Activated naive CD4-positive, alpha-beta T cell treated with anti-CD3 and anti-CD28 coated beads, Interleukin-2, amount 10 ng/mL, durations not matched to agents 7 days and 5 days (primary cell): ENCODE measurements at places on chromosomes 5 and 9.

DNA sequence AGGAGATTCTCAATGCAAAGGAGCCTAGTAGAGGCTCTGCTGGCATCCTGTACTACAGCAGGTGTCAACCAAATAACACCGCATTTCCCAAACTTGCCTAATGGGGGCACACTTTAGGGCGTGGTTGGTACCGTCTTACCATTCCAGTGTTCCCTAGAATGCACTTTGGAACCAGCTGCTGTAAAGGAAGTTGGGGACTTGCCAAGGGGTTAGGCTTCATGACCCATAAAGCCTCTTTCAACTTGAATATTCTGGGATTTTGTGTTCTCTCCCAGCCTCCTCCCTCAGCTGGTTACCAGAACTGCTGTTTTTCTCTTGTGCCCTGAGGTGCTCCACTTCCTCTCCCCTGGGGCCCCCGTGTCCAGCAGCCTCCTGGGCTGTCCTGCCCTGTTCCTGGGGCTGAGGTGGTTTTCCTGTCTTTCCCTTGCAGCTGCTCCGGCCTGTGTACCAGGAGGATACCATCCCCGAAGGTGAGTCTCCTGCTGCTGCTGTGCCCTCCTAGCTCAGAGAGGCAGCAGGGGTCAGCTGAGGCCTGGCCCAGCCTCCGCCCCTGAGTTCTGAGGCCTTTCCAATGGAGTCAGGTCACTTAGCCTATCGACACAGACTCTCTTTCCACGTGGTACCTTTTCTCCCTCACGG, 44.7 kb downstream of the RGS3 start:
- H3K27ac ChIP-seq: no peak overlapping the region
- peaks cover 35% of the 10 kb centered on the region for H3K4me1 ChIP-seq
- peaks cover 8% of the 10 kb centered on the region for H3K27me3 ChIP-seq
- DNase-seq: no peak
- H3K4me3 ChIP-seq: no peak overlapping the region

DNA sequence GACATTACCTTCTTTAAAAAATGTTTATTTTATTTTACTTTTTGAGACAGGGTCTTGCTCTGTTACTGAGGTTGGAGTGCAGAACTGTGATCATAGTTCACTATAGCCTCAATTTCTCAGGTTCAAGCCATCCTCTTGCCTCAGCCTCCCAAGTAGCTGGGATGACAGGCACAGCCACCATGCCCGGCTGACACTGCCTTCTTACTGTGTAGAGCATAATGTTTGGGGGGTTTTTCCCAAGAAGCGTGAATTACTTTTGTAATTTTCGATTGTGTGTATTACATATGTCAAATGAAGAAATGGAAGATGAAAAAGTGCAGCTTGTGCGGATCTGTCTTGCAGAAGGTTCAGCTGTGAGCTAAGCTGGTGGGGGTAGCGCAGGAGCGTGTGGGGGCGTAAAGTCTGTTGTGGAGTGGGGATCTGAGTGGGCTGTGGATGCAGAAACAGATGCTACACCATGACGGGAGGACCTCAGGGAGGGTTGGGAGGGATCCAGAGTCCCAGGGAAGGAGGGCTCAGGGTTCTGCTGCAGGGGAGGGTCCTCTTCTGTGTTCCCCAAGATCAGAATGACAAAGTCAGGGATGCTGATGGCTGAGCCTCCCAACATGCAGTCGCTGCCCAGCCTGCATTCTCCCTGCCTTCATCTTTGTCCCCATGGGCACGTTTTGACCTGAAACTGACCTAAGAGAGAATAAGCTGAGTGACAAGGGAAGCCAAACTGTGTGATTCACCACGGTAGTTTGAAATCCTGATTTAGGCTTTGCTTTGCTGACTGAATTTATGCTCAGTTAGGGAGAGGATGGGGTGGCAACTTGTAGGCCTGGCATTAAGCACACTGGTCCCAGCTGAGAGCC, 6.8 kb upstream of the ANKRD33B start:
- no peak overlapping the region for H3K27ac ChIP-seq
- H3K4me1 ChIP-seq: peaks cover 17% of the 10 kb centered on the region
- peaks cover 88% of the 10 kb centered on the region for H3K27me3 ChIP-seq
- no peak overlapping the region for H3K4me3 ChIP-seq
- DNase-seq: no peak
- no peaks in the 10 kb centered on the region for H3K36me3 ChIP-seq

GRCh38 chr5:33894566-33894965, 2.8 kb upstream of the ADAMTS12 start:
- H3K4me1 ChIP-seq: peaks cover 3% of the 10 kb centered on the region
- no peak overlapping the region for H3K4me3 ChIP-seq
- no peak for DNase-seq
- H3K27ac ChIP-seq: no peak overlapping the region

- H3K36me3 ChIP-seq: no peaks in the 10 kb centered on the region
- no peak for DNase-seq
- peaks cover 14% of the 10 kb centered on the region for H3K4me1 ChIP-seq
- H3K4me3 ChIP-seq: no peak overlapping the region
- H3K27me3 ChIP-seq: peaks cover 6% of the 10 kb centered on the region
Observed at GRCh38 chr5:59790776-59791475, 102.6 kb downstream of the PDE4D start.

- peak overlapping the region; percentile 98 for H3K27ac ChIP-seq
- H3K4me3 ChIP-seq: peak overlapping the region; percentile 75
- H3K4me1 ChIP-seq: peaks cover 44% of the 10 kb centered on the region
- no peaks in the 10 kb centered on the region for H3K27me3 ChIP-seq
Observed at GRCh38 chr5:143405063-143405848, 1.8 kb upstream of the NR3C1 start.

- no peaks in the 10 kb centered on the region for H3K4me1 ChIP-seq
- no peak overlapping the region for H3K4me3 ChIP-seq
Observed at GRCh38 chr5:131084436-131084835, 80.6 kb downstream of the HINT1 start.

DNA sequence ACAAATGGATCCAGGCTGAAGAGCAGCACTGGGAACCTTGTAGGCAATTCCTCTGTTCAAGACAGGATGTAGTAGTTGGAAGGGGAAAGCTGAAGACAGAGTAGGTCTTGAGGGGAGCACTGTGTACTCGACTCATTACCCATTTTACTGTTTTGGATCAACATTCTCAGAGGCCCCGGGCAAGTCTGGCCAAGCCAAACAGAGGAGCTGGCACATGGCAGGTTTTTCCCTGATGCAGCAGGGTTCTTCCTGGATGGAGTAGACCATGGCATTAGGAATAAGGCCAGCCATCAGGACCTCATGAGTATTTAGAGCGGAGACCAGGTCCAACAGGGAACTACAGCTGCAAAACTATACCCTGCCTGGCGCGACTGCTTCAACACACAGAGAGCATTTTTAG, 4.4 kb downstream of the SVEP1 start:
- no peaks in the 10 kb centered on the region for H3K36me3 ChIP-seq
- no peak overlapping the region for H3K4me3 ChIP-seq
- H3K27ac ChIP-seq: no peak overlapping the region
- H3K4me1 ChIP-seq: no peaks in the 10 kb centered on the region
- no peak for DNase-seq

DNA sequence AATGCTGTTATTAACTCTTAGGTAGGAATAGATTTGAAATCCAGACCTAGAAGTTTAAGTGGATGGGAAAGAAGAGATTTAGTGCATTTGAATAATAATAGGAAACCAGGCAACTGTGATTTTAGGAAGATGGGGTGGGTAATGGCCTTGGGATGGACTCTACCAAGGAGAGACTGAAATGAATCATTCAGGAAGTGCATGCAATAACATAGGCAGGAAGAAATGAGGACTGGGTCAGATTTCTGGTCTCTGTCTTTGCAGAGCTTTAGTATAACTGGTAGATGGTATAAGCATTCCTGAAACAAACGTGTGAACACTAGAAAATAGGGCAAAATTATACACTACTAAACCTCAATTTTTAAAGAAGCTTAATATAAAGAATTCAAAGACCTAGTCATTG, 274.4 kb upstream of the CLINT1 start:
- no peaks in the 10 kb centered on the region for H3K4me1 ChIP-seq
- H3K36me3 ChIP-seq: no peaks in the 10 kb centered on the region
- DNase-seq: no peak
- no peak overlapping the region for H3K27ac ChIP-seq
- no peaks in the 10 kb centered on the region for H3K27me3 ChIP-seq
- H3K4me3 ChIP-seq: no peak overlapping the region

- peak overlapping the region; percentile 75 for H3K4me3 ChIP-seq
- DNase-seq: no peak
- H3K27ac ChIP-seq: peak overlapping the region; percentile 50
- no peaks in the 10 kb centered on the region for H3K36me3 ChIP-seq
- H3K4me1 ChIP-seq: peaks cover 30% of the 10 kb centered on the region
Observed at GRCh38 chr5:88667496-88668201, 215.3 kb downstream of the MEF2C start.

DNA sequence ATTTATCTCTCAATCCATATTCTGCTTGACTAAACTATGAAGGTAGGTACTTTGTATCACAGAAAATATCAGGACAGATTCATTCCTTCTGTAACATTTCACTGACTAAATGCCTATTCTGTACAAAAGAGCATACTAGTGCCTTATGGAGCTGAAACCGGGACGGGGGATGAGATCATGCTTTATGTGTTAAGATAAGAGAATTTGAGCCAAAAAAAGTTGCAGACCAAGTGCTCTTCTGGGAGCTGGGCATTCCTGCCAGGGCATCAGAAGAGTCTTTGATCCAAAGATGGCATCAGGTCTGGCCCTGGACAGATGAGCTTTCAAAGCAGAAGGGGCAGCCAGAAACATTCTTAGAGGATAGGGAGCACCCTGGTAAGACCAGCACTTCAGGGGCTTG, 27.5 kb upstream of the GLIPR2 start:
- H3K4me1 ChIP-seq: no peaks in the 10 kb centered on the region
- H3K27ac ChIP-seq: no peak overlapping the region
- H3K27me3 ChIP-seq: no peaks in the 10 kb centered on the region

DNA sequence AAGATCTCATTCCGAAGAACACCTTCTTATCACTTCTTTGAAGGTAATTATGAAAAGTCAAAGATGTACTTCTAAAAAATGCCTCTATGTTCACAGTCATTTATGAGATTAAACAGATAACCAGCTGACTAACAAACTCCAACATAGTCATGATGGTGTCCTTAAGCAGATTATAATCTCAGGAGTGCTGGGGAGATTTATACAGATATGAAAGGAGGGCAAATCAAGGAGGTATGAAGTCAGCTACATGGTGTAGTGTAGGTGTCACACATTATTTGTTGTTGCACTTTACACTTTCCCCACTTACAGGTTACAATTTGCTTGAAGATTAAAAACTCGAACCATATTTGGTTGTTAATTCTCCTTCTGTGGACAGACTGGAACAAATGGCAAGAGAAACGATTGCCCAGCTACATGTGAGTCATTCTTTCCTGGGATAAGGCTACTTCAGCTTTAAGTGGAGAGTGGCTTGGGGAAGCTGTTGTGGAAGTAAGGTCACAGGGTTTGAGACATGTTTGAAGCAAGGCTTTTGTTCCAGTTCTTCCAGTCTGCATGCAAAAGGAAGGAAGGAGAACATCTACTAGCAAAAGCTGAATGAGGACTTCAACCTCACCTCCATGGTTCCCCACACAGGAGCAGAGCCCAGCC, 320.1 kb downstream of the ADGRV1 start:
- peaks cover 14% of the 10 kb centered on the region for H3K27me3 ChIP-seq
- no peak overlapping the region for H3K4me3 ChIP-seq
- no peak for DNase-seq
- peaks cover 4% of the 10 kb centered on the region for H3K4me1 ChIP-seq
- H3K36me3 ChIP-seq: no peaks in the 10 kb centered on the region

GRCh38 chr5:149665416-149666175, 64.5 kb upstream of the PPARGC1B start:
- peaks cover 4% of the 10 kb centered on the region for H3K27me3 ChIP-seq
- no peak for DNase-seq
- no peak overlapping the region for H3K4me3 ChIP-seq
- H3K4me1 ChIP-seq: no peaks in the 10 kb centered on the region

DNA sequence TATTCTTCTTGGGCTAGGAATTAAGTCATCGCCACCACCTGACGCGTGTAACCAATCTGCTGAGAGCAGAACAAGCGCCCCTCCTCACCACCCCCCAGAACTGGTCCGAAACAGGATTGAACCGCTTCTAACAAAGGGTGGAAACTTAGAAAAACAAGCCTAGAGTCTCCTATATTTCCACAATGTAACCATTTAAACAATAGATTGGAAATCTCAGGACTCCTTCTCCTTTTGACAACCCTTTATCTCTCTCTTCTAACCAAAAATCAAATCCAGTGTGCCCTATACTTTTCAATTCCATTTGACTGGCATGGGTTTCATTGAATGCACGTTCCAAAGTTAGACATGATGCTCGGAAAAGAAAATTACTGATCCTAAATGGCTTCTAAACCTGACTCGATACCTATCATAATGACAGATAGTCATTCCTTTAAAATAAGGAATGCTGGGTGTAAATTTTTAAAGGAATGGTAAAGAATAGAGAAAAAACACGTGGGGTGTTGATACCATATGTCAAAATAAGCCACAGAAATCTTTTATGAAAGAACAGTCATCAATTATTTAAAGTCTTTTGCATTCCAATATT, 1.2 kb downstream of the ARRDC3 start:
- H3K27ac ChIP-seq: peak overlapping the region; percentile 100
- peak; percentile 91 for DNase-seq
- H3K4me1 ChIP-seq: peaks cover 34% of the 10 kb centered on the region
- H3K4me3 ChIP-seq: peak overlapping the region; percentile 87

- H3K27ac ChIP-seq: no peak overlapping the region
- DNase-seq: no peak
- no peaks in the 10 kb centered on the region for H3K4me1 ChIP-seq
- no peaks in the 10 kb centered on the region for H3K36me3 ChIP-seq
- no peak overlapping the region for H3K4me3 ChIP-seq
Observed at GRCh38 chr5:73405691-73406090, 42.9 kb downstream of the FOXD1 start.

- no peaks in the 10 kb centered on the region for H3K4me1 ChIP-seq
- no peak overlapping the region for H3K27ac ChIP-seq
- no peak overlapping the region for H3K4me3 ChIP-seq
- DNase-seq: no peak
Observed at GRCh38 chr5:90112033-90112692, 297.4 kb downstream of the CETN3 start.

- H3K4me1 ChIP-seq: no peaks in the 10 kb centered on the region
- H3K27ac ChIP-seq: no peak overlapping the region
- H3K4me3 ChIP-seq: no peak overlapping the region
- no peaks in the 10 kb centered on the region for H3K36me3 ChIP-seq
Observed at GRCh38 chr5:147407094-147407681, 102.7 kb downstream of the DPYSL3 start.

DNA sequence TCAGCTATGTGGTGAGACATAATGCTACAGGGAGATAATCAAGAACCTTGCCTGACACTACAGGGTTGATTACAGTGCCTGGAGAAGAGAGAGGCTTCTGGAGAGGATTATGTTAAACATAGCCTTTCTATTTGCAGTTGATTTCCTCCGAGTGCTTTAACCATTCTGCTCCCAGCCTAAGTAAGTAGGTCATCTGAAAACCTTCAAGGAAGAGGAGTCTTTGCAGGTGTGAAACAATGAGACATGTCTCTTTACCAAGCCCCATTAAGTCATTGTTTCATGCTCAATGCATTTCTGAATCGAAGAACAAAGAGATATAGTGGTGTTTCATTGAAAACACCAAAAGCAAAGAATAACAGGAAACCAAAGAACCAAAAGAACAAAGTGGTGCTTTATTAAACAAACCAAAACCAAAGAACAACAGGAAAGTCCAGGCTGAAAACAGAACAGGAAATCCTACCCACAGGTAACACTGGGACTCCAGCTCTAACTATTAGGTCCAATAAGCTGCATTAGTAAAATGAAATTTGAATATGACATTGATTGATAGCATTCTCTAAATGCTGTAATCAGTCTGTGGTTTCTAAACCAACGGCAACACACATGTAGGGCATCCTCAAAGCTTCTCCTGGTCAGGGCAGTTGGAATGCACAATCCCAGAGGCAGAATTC, 113.3 kb upstream of the SPATA31D4 start:
- no peak overlapping the region for H3K4me3 ChIP-seq
- H3K27me3 ChIP-seq: no peaks in the 10 kb centered on the region

GRCh38 chr9:136021171-136021871, 60.1 kb upstream of the UBAC1 start:
- no peaks in the 10 kb centered on the region for H3K27me3 ChIP-seq
- no peaks in the 10 kb centered on the region for H3K36me3 ChIP-seq
- H3K27ac ChIP-seq: no peak overlapping the region
- DNase-seq: no peak
